ENCODE measurements at places on chromosomes 3 and 15. TPM values are rescaled to one million over a fixed set of nuclear protein-coding genes. Genes with fewer than 3 reads are reported as not detected.

Gene CRBN
- total RNA-seq: 44.5 TPM

Gene NAALADL2
- not detected for total RNA-seq

Gene HEXA
- total RNA-seq: 81.9 TPM

Gene LRRFIP2
- total RNA-seq: 46.6 TPM

Gene OXTR
- 1.2 TPM for total RNA-seq

Gene ILDR1
- not detected for total RNA-seq

Gene EEF1AKMT4
- 17.0 TPM for total RNA-seq
